ENCODE measurements at places on chromosomes 12 and 14.

DNA sequence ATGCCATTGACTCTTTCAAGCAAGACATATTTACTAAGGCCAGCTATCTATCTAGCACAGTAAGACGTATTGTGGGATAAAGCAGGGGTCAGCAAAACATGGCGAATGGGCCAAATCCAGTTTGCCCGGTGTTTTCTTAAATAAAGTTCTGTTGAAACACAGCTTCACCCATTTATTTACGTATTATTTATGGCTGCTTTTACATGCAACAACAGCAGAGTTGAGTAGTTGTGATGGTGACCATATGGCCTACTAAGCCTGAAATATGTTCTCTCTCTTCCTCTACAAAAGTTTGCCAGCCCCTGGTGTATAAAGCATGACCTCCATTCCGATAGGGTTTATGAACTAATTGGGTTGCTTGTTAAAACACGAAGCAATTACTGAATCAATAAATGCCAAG lies 322.1 kb downstream of the CCDC91 start:
- DNase-seq = no peak

DNA sequence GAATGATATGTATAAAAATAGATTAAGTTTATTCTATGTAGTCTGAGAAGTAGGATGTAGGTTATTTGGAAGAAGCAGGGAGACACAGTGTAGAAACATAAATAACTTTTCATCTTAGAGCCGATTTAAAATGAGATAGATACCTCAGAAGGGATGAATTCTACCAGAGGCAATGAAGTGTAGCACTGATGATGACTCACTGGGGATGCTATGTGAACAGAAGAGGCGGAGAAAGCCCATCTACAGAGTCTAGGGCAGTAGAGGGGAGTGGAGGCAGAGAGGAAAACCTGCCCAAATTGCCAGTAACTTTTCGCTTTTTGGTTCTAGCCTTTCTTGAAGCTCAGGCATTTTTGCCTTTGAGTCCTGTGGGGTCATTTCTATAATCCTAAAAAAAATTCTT lies 451.8 kb downstream of the ATP23 start:
- no peak for DNase-seq

- DNase-seq = no peak
Observed at GRCh38 chr14:76643887-76644286, 117.4 kb upstream of the VASH1 start.

GRCh38 chr14:64757601-64758000 lies 53.4 kb downstream of the PLEKHG3 start:
- DNase-seq = no peak

DNA sequence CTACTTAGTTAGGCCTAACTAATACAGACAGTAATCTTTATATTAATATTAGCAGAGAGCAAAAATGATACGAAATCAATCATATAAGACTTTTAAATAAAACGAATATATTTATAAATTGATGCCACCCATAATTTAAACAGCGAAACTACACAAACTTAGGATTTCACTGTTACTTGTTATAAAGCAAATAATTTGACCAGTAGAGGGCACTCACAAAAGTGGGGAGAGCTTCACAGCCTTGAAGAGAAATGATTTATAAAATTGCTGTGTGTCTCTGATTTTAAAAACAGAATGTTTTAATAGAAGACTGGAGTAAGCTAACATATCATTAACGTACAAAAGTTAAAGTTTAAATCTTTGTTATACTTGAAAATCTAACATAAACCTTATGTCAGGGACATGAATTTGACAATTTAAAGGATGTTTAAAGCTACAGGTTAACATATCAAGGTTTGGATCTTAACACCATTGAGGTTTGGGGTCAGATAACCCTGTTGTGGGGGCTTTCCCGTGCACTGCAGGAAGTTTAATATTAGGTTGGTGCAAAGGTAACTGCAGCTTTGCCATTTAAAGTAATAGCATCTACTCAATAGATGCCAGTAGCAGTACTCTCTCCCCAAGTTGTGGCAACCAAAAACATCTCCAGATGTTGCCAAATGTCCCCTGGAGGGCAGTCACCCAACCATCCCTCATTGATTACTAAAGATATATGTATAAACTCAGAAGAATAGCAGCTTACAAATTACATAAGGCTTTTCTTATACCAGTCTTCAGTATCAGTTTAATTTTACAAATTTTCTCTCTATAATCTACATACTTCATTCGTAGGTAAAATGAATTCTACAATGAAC lies 9.3 kb downstream of the KRAS start:
- DNase-seq = no peak

Data from stimulated activated CD8-positive, alpha-beta memory T cell treated with anti-CD3 and anti-CD28 coated beads, Interleukin-7, amount 100 ng/mL, for 1 hour (primary cell).